Dorsolateral prefrontal cortex (tissue), 122 donors: ENCODE measurements at places on chromosomes 7 and 10. TPM values are rescaled to one million over a fixed set of nuclear protein-coding genes. Genes with fewer than 3 reads are reported as not detected.

- peak; percentile 15 for DNase-seq
Observed at GRCh38 chr7:289209-289755, 688 bp upstream of the FOXL3 start.

PDE6C gene
- total RNA-seq = not detected

- peak; percentile 61 for DNase-seq
Observed at GRCh38 chr10:110803830-110804338, 67.8 kb upstream of the PDCD4 start.

ADRA2A gene
- total RNA-seq = 7.4 TPM

DNA sequence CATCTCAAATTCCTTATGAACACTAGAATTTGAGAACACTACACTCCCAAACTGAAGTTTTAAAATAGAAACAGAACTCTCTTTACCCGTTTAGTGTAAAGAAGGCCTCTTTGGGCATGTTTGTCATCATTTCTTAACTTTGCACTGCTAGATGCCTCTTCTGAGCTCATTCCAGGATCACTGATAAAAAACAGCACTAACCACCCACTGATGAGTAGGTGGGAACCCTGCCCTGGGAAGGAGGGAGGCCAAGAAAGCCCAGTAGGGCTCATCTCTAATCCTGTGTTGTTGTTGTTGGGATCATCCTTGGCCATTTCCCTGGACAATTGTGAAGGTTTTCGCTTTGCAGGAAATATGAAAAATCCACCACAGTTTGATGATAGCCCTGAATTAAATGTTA lies 68.2 kb downstream of the CUBN start:
- DNase-seq = no peak

CHCHD1 gene
- total RNA-seq = 16.3 TPM

- no peak for DNase-seq
Observed at GRCh38 chr10:127402596-127403409, 146.3 kb upstream of the NPS start.

DNA sequence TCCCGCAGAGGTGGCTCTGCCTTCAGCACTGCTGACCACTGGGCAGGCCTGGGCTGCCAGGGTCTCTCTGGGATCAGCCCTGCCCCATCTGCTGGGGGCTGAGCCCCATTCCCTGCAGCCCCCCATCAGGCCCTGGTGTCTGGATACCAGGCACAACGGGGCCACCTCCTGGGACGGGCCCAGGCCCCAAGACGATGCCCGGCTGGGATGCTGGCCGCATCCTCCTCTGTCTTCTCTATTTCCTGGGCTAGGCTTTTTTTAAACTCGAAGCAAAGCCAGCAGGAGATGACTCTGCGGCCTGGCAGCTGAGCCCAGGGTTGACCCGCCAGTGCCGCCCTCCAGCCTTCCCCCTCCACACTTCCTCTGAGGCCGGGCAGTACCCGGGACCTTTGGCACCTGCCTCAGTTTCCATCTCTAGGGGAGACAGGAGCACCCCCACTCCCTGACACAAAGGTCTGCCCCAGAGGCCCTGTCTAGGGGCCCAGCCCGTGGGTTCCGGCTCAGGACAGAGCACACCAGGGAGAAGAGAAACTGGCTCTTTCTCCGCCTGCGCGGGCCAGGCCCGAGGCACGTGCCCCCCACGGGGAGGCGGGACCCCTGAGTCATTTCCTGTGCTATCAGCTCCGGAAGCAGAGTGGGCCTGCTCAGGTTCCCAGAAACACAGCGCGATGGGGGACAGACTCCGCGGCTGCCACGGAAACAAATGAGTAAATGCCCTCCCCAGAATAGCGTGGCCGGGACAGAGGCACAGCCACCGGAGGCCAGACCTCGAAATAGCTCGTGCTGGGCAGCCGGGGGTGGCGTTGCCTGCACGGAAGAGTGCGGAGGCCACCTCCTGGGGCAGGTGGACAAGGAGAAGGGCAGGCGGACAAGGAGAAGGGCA lies 84.6 kb upstream of the PDGFA start:
- peak; percentile 76 for DNase-seq

SLC16A12 gene
- total RNA-seq = 0.36 TPM

IFIT1B gene
- not detected for total RNA-seq

DNA sequence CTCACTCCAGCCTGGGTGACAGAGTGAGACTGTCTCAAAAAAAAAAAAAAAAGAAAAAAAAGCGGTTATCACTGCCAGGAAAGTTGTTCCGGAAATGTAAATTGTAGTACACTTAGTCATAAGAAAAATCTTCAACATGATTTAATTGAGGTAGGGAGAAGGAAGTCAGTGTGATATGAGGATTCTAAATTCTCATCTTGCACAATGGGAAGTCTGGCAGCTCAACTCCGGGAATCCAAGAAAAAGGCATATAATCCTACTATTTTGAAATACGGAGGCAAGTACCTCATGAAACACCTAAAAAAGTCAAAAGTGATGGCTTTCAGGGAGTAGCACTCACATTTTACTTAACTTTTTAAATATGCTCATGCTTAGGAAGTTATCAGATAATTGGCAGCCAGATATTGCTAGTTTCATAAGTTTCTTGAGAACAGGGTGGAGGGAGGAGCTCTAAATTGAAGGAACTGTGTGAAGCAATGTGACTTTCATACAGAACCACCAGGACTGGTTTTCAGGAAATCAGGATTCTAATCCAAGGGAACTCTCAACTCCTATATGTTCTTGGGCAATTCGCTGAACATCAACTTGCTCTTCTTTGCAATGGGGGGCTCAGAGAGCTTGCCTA lies 2.7 kb upstream of the C7orf25 start:
- no peak for DNase-seq

DNA sequence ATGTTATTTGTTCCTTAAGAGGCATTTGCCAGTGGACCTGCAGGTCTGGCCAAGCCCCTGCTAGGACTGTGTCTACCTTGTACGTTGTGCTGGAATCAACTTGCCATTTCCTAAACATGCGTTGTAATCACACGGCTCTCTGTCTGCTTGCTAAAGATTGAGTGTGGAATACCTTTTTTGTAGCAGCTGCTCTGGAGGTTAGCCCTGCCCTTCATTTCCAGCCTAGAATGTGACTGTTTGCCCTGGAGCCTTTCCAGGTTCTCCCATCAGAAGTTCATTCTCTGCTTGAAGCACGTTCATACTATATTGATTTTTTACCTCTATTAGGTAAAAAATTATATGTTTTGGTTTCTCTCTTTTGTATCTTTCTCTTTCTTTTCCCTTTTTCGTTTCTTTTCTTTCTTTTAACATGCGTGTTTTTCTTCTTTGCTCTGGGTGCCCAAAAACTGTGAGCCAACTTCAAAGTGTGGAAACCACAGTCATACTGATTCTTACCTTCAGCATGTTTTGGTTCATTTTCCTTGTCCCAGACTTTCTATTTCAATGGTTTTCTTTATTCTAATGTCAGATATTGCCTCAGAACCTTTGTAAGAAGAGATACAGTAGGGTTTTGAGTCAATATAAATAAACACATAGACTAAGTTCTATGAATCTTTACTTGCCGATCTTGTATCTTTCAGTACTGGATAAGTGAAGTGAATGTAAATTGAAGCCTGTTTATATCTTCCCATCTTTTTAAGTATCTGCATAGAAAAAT lies 111.9 kb upstream of the RPA3 start:
- no peak for DNase-seq

- no peak for DNase-seq
Observed at GRCh38 chr7:12508554-12508953, 62.0 kb upstream of the SCIN start.

GRCh38 chr7:84181628-84182027 lies 13.0 kb downstream of the SEMA3A start:
- DNase-seq = no peak

DNA sequence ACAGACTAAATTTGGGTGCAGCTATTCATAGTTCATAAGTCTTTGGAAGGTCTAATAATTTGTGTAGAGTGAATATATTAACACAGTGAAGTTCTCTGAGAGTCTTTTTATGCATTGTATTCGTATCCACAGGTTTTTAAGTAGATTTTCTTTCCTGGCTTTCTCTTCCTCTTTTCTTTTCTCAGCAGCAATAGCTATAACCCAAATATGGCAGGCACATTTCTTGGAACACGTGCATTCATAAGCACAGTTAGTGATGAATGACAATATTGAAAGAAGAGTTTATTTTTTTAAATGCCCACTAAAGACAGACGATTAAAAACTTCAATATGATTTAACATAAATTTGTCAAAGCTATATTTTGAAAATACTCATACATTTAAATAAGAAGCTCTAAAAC lies 220.5 kb upstream of the MBL2 start:
- DNase-seq = no peak

DNA sequence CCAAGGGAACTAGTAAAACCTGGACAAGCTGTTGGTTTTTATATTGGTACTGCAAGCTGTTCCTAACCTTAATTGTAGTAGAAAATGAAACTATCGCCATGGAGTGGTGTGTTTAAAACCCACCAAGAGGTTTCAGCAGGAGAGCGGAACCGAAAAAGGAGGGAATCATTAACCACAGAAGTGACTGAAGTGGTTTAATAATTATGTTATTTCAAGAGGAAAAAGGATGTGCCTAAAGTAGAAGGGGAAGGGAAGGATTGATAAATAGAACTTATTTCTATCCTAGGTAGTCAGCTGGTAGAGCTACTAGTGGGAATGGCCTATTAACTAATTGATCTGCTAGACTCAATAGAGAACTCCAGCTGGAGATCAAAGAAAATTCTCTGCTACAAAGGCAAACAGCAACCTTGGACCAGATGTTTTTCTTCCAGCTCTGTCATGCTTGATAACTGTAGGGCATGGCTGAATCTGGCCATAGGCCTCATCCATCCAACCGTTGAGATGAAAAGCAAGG lies 91.8 kb downstream of the BAMBI start:
- no peak for DNase-seq

CPXM2 gene
- 1.8 TPM for total RNA-seq

- no peak for DNase-seq
Observed at GRCh38 chr10:7411671-7412128, 866 bp upstream of the SFMBT2 start.

GRCh38 chr7:17289074-17289645 lies 9.3 kb upstream of the AHR start:
- DNase-seq = no peak

DNA sequence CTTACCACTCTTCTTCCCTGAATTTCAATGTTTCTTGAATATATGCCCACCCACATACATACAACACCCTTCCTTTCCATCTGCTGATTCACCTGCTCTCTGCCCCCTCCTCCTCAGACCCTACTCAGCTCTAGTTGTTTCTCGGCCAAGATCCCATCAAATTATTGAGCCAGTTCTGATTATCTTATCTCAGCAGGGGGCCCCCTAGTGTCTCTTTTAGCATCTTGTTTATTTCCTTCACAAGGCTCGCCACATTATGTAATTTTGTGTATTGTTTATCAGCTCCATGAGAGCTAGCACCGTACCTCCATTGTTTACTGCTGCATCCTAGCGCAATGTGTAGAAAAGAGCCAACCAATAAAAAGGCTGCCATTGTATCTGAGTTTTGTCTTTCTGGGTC lies 71.9 kb downstream of the FAM13C start:
- no peak for DNase-seq

DNA sequence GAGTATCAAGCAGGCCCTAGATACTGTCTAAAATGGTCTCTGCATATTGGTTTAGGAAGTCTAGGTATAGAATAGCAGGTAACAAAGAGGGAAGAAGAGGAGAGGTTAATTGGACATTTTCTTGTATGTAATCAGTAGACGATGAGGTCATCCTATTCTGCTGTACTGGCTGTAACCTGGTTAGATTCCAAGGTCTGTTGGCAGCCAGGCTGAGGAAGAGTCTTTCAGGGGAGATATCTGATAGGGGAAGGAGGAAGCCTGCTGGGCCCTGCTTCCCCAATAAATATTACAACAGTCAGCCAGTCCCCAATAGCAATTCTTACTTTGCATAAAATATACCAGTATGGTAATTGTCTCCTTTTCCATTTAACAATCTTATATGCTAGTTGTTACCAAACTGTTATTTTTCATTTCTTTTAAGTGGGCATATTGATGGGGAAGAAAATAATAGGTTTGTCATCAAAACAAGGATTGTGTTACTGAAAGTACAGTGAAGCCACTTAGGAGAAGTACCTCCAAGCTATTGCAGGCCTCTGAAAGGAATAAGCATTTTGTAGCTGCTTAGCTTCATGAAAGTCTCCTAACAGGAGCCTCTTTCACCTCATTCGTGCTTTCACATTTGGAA lies 186.4 kb downstream of the LRRC4 start:
- DNase-seq = no peak

DNA sequence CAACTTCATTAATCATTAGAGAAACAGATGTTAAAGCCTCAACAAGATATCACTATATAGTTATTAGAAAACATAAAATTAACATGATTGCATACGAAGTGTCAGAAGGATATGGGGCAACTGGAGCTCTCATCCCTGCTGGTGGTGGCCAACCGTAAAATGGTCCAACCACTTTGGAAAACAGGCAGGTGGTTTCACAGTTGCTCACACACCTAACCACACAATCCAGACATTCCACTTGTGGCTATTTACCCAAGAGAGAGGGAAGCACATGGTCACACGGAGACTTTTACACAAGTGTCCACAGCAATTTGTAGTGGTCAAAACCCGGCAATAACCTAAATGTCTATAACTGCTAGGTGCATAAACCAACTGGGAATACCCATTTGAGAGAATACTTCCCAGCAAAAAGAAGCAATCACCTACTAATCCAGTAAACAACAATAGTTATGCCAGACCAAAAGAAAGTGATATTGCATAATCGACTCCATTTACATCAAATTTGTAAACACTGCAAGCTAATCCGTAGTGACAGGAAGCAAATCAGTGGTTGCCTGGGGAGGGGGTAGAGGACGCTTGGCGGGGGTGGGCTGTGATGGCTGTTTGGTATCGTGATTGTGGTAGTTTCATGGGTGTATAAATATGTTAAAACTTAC lies 91.8 kb downstream of the LARP4B start:
- DNase-seq = no peak

ZFAND2A gene
- total RNA-seq = 38.5 TPM

DNA sequence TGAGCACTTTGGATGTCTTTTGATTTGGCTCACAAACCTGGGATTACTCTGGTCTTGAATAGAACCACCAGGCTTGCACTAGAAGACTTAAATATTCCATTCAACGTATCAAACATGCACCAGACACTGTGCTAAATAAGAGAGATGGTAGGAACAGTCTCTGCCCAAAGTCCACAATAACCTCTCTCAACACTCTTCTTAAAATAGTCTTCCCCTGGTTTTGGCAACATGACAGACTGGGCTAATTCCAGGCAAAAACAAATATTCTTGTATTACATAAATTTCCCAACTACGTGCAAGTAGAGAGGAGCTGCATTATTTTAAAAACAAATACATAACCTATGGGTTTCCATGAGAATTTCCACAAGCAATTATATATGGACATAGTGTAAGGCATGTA lies 64.8 kb upstream of the PAPSS2 start:
- DNase-seq = no peak

DNA sequence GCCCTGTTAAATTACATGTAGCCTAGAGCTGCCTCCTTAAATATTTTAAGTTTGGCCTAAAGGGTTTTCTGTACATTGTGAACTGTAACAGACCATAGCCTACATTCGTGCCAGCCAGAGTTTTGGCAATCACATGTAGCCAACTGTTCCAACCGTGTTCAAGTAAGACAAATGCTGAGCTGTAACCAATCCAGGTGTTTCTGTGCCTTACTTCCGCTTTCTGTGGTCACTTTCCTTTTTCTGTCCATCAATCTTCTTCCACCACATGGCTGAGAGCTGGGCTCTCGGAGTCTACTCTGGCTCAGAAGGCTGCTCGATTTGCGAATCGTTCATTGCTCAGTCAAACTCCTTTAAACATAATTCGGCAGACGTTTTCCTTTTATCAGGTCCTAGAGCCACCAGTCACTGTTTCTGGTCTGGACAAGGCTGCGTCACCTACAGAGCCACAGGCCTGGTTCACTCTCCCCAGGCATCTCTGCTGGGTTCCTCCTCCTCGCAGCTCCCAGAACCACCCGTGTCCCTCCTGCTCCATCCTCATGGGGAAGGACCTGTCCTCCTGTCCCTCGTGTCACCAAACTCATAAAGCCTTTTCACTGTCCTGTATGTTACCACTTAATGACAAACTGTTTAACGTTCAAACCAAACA lies 158.0 kb upstream of the RHEB start:
- no peak for DNase-seq
